ENCODE measurements at places on chromosomes 3 and 15.

DNA sequence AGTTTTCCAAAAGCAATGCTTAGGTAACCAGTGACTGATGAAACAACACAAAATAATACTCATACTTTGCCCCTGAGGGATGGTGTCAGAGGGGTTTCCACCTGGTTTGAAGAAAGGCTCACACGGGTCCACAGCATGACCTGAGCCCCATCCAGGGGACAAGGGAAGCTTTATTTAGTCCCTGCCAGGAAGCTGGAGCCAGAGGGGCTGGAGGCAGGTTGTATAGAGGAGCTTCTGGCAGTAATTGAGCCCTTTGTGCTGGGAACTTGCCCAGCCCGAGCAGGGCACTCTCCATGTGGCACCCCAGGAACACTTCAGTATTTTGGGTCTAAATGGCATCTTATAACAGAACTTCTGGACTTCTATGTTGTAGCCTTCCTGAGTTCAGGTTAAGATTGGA lies 39.2 kb upstream of the EPHB1 start:
- DNase-seq: no peak
- H3K36me3 ChIP-seq: no peaks in the 10 kb centered on the region
- H3K4me1 ChIP-seq: no peaks in the 10 kb centered on the region
- no peaks in the 10 kb centered on the region for H3K27me3 ChIP-seq
- no peak overlapping the region for H3K27ac ChIP-seq
- H3K4me3 ChIP-seq: no peak overlapping the region

DNA sequence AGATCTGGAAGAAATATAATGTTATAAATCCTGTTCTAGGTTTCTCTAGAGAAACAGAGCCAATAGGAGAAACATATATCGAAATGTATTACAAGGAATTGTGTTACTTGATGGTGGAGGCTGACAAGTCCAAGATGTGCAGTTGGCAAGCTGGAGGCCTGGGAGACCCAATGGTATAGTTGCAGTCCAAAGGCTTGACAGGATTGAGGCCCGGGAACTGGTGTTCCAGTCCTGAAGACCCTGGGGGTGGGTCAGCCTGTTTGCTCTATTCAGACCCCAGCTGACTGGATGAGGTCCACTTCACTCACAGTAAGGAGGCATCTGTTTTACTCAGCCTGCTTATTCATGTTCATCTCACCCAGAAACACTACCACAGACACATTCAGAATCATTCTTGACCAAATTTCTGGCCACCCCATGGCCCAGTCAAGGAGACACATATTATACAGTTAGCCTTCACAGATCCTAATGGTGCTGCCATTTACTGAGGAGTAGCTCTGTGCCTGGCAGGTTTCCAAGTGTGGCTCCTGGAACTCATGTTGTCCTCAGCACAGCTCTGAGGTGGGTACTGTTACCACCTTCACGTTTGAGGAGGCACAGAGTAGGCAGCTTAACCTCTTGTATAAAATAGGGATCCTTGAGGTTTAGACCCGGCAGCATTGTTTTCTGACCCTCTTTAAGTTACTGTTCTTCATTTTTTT lies 3.7 kb downstream of the TRAK1 start:
- no peaks in the 10 kb centered on the region for H3K4me1 ChIP-seq
- H3K27me3 ChIP-seq: no peaks in the 10 kb centered on the region
- no peak overlapping the region for H3K27ac ChIP-seq
- H3K36me3 ChIP-seq: no peaks in the 10 kb centered on the region
- no peak overlapping the region for H3K4me3 ChIP-seq

- peaks cover 28% of the 10 kb centered on the region for H3K4me1 ChIP-seq
- no peak overlapping the region for H3K4me3 ChIP-seq
- DNase-seq: no peak
- no peaks in the 10 kb centered on the region for H3K27me3 ChIP-seq
Measured at GRCh38 chr3:14175383-14176037, 2.9 kb downstream of the XPC start.

DNA sequence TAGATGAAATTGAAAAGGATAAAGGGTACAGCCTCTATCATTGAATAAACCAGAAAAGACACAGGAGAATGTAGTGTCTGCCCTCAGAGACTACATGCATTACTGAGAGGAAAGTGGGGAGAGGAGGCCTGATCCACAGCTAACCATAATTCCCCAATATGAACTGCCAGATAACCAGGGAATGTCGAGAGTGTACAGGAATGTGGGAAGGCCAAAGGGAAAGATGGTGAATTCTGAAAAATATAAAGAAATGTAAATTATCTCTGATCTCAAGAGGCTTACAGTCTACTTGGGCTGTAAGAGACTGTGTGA lies 22.3 kb downstream of the MYO1E start:
- DNase-seq: no peak
- no peaks in the 10 kb centered on the region for H3K4me1 ChIP-seq
- H3K27ac ChIP-seq: peak overlapping the region; percentile 32
- H3K36me3 ChIP-seq: no peaks in the 10 kb centered on the region

DNA sequence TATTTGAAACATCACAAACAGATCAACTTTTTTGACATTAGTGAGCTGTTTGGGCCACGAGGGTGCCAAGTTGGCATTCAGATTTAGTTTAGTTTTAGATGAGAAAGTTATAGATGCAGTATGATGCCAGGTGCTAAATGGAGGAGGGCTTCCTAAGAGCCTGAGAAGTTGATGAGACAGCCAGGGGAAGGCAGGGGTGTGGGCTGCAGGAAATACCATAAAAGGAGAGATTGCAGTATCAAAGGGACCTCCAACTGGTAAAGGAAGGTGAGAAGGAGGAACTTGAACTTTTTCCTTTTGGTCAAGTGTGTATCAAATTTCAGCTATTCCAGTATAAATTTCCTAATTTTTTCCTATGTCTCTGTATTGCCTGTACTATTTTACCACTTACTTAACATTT lies 2.0 kb upstream of the TNIK start:
- H3K27me3 ChIP-seq: no peaks in the 10 kb centered on the region
- H3K4me1 ChIP-seq: peaks cover 29% of the 10 kb centered on the region
- H3K4me3 ChIP-seq: no peak overlapping the region
- H3K36me3 ChIP-seq: no peaks in the 10 kb centered on the region
- no peak overlapping the region for H3K27ac ChIP-seq

DNA sequence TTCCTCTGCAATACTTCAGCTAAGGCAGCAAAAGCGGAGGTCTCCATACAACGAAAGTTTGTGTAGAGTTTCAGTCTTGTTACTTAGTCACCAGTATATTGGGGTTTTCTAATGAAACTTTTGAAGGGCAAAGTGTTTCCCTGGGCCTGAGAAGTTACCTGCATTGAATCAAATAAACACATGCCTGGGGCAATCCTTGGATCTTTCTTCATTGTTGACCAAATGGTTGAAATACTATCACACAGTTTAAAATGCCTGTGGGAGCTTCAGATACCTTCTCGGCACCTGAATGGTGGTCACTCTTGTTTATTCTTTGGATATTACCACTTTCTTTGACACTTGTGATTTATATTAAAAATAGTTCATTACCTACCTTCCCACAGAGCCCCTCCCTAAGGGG lies 988 bp upstream of the CHSY1 start:
- H3K4me3 ChIP-seq: peak overlapping the region; percentile 69

DNA sequence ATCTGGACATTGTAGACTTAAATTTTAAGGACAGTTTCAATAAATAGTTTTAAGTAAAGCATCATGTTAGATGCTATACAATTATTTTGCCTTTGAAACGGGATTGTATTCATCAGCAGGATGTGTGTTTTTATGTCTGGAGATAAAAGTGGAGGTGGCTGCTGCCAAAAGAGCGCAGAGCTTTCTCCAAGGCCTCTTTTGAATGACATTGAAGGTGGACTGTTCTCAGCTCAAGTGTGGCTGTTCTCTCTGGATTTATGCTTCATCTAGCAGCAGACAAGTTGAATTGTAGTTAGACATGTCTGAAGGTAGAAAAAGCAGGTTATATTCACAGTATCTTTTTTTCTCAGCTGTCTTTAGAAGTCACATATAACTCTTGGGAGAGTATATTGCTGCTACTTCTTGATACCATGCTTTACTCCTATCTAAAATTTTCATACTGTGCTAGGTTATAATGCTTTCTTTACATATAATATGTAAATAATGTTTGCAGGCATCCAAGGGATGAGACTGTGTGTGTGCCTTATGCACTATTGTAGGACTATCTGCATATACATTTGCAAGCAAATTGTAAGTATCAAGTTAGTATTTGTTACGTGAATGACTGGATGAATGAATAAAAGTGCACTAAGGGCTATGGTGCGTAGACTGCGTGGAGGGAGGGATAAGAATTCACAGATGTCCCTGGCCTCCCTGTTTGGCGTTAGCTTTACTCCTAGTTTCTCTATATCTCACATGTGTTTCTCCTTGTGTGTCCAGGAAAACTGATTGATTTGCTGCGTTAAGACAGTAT lies 340.1 kb downstream of the NAALADL2 start:
- H3K36me3 ChIP-seq: no peaks in the 10 kb centered on the region
- H3K4me3 ChIP-seq: no peak overlapping the region
- DNase-seq: no peak
- H3K27me3 ChIP-seq: no peaks in the 10 kb centered on the region
- H3K4me1 ChIP-seq: no peaks in the 10 kb centered on the region
- no peak overlapping the region for H3K27ac ChIP-seq

DNA sequence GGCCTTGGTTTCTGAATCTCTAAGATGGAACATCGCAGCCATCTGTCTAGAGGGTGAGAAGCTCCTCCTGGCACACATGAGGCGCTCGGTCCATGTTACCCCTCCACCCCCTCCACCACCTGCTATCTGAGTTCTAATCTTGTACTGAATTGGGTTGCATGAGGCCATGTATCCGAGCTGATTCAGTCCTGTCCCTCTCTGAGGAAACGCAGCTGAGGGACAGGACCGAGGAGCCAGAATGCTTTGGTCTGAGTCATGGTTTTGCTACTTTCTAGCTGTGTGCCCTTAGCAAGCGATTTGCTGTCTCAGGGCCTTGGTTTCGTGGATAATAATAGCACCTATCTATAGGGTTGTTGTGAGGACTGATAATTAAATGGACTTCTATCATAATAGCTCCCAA lies 87.8 kb upstream of the SEC13 start:
- H3K4me3 ChIP-seq: no peak overlapping the region
- H3K4me1 ChIP-seq: no peaks in the 10 kb centered on the region
- H3K27ac ChIP-seq: no peak overlapping the region
- no peaks in the 10 kb centered on the region for H3K36me3 ChIP-seq
- no peaks in the 10 kb centered on the region for H3K27me3 ChIP-seq
- DNase-seq: no peak

DNA sequence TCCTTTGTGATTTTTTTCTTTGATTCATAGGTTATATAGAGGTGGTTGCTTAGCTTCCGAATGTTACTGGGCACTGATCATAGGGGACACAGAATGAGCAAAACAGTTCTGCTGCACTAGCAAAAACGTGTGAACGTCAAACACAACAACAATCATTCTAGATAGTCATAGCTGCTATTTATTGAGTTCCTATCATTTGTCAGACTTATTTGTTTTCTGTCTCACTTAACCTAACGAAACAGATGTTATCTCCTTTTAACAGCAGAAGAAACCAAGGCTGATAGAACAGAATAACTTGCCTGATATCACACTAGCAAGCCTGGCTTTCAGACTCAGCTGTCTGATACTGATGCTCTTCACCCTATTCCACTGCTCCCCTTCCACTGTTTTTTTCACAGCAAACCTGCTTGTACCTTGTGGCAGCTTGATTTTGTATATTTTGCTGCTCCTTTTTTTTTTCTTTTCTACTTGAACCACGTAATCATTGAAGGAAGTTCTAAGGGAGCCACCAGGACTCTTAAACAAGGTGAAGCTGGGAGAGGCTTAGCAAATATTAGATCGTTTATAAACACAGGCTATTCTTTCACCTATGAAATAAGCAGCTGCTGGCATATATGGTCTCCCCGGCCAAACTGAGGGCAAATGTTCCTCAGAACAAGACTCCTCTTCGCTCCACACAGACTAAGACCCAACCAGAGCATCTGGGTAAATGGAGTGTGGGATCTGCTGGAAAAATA lies 78.8 kb downstream of the MCF2L2 start:
- H3K27me3 ChIP-seq: no peaks in the 10 kb centered on the region
- no peak overlapping the region for H3K27ac ChIP-seq
- H3K4me1 ChIP-seq: no peaks in the 10 kb centered on the region
- DNase-seq: no peak
- no peak overlapping the region for H3K4me3 ChIP-seq

DNA sequence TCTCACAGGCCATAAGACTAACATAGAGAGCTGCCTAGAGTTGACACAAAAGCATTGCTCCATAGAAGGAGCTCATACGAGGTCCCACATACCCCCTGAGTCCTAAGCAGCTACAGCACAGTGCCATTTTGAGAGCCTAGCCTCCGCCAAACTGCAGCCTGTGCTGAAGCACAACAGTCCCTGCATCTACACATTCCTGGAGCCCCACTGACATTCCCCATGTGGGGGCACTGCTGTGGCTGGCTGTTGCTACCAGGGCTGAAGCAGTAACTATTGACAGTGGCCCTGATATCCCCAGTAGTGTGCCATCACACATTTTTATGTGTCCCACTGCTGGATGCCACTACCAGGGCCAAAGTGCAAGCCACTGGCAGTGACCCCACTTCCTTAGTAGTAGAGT lies 80.3 kb downstream of the CERS3 start:
- no peak overlapping the region for H3K4me3 ChIP-seq
- no peak for DNase-seq
- H3K36me3 ChIP-seq: no peaks in the 10 kb centered on the region
- H3K27ac ChIP-seq: no peak overlapping the region

- H3K4me1 ChIP-seq: peaks cover 5% of the 10 kb centered on the region
- no peak overlapping the region for H3K27ac ChIP-seq
- DNase-seq: peak; percentile 50
- no peak overlapping the region for H3K4me3 ChIP-seq
- H3K36me3 ChIP-seq: peaks cover 8% of the 10 kb centered on the region
- H3K27me3 ChIP-seq: no peaks in the 10 kb centered on the region
Measured at GRCh38 chr15:80568876-80569605, 126.1 kb upstream of the ABHD17C start.

DNA sequence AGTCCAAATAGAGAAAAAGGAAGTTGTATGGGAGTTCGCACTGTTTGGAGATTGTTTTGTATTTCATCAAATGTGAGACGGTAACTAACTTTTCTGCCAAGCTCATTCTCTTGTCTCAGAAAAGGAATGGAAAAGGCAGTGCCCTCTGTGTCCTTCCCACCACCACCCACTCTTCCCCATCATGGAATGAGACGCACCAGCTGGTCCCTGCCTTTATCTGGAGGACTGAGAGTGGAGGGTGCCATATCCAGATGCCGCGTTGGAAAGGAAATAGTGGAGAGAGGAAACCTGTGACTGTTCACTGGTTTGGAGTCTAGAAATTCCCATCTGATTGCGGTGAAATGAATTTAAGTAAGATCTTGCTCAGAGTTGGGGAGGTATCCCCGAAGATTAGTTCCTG lies 3.7 kb upstream of the CCK start:
- no peak for DNase-seq
- no peaks in the 10 kb centered on the region for H3K36me3 ChIP-seq
- no peak overlapping the region for H3K27ac ChIP-seq
- peaks cover 10% of the 10 kb centered on the region for H3K27me3 ChIP-seq
- H3K4me3 ChIP-seq: no peak overlapping the region

Measured in sigmoid colon (tissue), 7 donors.